NCI-H2081 treated with DMSO at 0.1 percent for 48 hours (cell line): ENCODE measurements at places on chromosomes 16 and 17.
A peak's percentile ranks its signal among the peaks of the same experiment; 100 is the strongest.

DNA sequence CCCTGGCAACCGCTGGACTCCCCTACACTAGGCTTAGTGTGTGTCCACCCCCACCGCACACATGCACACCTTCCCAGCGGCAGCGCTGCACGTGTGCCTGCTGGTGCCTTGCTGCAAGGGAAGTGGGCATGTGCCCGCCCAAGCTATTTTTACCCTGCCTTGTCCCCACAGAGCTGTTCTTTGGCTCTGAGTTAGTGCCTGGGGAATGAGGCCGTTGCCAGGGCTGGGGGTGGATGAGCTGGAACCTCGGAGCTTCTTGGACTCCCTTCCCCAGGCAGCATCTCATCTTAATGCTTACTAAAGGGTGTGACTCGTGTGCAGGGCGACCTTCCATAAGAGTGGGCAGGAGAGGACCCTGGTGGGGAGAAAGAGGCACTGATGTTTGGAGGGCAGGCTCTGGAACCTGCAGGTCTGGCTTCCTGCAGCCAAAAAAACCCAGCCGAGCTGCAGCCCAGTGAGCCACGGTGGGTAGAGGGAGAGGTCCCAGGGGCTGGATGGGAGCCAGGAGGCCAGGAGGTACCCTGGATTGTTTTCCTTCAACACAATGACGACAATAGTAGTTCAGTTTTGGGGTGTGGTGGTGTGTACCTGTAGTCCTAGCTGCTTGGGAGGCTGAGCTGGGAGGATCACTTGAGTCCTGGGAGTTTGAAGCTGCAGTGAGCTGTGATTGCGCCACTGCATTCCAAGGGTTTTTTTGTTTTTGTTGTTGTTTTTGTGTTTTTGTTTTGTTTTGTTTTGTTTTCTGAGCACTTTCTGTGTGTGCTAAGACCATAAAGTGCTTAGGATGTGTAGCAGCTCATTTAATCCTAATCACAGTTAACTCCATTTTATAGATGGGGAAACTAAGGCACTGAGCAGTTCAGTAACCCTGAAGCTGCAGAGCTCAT is 119.1 kb downstream of the RAB11FIP4 start:
- no peak for DNase-seq

DNA sequence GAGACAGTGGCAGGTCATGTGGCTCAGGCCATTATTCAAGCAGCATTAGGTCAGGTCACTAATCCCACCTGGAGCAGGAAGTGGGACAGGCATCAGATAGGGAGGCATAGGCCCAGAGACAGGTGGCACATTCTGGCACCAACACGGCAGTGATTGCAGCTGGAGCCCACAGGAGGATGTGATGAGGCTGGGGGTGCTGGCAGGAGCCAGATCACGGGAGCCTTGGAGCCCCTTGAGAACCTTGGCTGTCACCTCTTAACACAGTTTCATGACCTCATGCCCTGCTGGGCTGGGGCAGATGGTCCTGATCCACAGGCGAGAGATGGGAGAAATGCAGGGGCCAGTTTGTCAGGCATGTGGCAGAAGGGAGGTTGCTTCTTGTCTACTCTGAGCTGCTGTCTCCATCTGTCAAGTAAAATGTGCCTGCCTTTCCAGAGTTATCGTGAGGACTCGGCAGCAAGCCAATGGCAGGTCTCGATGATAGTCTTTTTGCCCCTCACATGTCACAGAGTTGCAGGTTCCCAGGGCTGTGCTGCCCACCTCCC is 109.6 kb downstream of the CLEC16A start:
- no peak for DNase-seq

GRCh38 chr17:30506481-30506880 is 29.3 kb downstream of the GOSR1 start:
- DNase-seq: no peak

GRCh38 chr16:89395150-89396142 is 94.9 kb downstream of the ANKRD11 start:
- DNase-seq: no peak

- no peak for DNase-seq
Observed at GRCh38 chr17:1201132-1201702, 21.4 kb upstream of the ABR start.

DNA sequence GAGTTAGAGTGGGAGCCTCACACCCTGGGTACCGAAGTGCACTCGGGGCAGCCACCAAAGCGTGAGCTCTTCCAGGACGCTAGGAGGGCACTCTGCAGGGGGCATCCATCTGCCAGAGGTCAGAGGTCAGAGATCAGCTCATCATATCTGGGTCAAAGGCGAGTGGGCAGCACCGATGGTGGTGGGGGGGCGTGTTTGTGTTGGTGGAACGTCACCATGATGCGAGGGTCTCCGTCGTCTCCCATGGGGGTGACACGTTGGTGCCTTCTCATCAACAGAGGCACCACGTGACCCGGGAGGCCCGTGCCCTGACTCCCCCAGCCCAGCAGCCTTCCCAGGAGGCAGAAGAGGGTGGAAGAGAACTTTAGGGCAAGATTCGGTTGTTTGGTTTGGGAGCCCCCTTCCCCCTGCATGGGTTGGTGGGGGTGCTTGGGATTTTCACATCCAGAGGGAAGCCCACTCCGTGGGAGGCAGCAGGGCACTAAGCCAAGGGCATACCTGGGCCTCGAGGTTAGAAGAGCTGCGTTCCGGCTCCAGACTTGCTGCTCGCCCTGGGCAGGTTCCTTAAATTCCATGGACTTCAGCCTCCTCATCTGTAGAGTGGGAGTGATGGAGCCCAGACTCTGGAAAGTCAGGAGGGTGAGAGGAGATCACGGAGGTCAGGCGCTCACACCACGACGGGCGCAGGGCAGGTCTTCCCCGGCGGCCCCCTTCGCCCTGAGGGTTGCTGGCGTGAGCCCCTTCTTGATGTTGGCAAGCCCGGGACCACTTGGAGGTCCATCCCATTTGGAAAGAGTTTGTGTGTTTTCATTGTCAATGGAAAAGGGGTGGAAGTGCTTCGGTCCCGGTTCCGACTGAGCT is 14.0 kb downstream of the CRISPLD2 start:
- DNase-seq: no peak

- no peak for DNase-seq
Observed at GRCh38 chr17:73391331-73392265, 79.8 kb upstream of the CDC42EP4 start.

DNA sequence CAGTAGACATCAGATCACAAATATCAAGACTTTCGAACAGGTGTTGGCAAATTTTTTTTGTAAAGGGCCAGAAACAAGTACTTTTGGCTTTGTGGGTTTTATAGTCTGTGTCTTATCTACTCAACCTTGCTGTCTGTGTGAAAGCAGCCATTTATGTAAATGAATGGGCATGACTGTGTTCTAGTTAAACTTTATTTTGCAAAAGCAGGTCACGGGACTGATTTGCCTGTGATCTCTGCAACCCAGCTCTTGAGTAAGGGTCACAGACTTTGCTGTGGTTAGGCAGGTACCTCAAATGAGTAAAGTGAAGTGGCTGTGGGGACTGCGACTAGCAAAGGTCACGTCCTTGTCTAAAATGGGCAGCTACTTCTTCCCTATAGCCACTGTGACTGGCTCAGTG is 136.5 kb downstream of the FTO start:
- no peak for DNase-seq

GRCh38 chr17:28497931-28498330 is 8.2 kb upstream of the FOXN1 start:
- no peak for DNase-seq

- DNase-seq: peak; percentile 37
Observed at GRCh38 chr16:28823873-28824716, 1.3 kb downstream of the ATXN2L start.

DNA sequence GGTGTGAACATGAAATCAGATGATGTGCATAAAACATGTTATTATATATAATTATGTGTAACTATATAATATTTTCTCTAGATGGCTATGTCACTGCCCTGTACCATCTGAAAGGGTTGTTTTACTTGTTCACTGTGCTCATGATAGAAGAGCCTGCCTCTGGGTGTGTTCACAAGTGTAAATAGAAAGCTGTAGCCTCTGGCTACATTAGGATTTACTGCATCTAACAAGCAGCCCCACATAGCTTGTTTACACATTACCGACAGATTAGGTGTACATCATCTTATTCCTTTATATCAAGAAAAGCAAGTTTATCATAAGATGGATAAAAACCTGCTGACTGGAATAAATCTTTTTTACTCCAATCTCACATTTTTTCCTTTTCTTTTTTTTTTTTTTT is 46.1 kb downstream of the CHD9 start:
- no peak for DNase-seq

- DNase-seq: no peak
Observed at GRCh38 chr17:29625037-29625750, 2.5 kb upstream of the CORO6 start.

- DNase-seq: no peak
Observed at GRCh38 chr17:4293572-4293971, 29.8 kb upstream of the ANKFY1 start.

- DNase-seq: no peak
Observed at GRCh38 chr16:86685076-86685475, 106.7 kb downstream of the FOXL1 start.

DNA sequence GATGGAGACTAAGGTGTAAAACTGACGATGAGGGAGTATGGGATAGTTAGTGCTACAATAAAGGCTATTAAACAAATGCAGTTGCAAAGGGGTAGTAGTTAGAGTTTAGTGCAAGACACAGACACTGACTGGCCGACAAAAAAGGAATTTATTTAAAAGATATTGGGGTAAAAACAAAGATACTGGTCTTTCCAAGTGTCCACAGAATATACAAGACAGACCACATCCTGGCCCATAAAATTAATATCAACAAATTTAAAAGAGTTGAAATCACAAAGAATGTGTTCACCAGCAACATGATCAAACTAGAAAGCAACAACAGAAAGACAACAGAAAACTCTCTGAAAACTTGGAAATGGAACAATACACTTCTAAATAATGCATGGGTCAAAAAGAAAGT is 54.7 kb downstream of the CFDP1 start:
- no peak for DNase-seq

DNA sequence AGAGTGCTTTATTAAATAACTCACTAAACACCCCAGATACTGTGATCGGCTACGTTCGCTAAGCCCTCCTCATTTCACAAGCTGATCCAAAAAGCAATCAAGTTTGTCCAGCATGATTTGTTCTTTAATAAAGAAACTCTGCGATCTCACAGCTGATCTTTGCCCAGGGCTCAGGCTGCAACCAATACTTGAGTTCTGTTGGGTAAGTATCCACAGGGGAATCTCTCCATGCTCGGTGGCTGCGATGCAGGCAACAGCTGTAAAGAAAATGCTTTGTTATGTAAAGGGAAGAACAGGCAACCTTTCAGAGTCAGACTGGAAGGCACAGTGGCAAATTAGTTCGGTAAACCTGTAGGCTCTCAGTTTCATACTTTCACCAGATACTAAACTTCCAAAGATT is 67.5 kb downstream of the SHISA6 start:
- DNase-seq: no peak

DNA sequence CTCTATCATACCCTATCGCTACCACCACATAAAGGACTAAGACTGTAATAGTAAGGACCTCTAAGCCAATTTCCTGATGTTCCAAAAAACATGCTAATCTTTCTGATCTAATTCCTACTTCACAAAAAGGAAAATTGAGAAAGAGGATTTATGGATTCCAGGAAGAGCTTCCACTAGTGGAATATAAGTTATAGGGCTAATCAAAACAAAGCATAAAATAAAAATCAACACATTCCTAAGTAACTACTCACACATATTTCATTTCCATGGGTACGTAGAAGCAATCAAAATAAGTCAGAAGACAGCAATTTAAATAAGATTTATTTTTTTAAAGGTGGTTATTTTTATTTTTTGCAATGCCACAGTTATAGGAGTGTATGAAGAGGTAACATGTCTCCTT is 12.4 kb downstream of the CCDC43 start:
- DNase-seq: no peak

DNA sequence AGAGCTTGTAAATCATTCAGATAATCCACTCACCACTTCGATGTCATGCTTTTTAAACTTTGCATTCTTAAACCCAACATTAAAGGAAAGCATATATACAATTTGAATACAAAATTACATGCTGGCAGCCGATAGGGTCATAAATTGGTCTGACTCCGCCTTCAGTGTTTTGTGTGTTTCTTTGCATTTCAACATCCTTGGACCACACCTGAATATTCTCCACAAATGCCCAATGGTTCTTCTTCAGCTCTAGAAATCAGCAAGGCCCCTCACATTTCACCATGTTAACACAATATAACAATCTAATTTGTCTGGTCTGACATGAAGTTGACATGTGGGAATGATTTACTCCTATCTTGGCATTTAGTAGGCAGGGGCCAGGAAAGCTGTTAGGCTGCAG is 17.1 kb downstream of the SETD6 start:
- no peak for DNase-seq

DNA sequence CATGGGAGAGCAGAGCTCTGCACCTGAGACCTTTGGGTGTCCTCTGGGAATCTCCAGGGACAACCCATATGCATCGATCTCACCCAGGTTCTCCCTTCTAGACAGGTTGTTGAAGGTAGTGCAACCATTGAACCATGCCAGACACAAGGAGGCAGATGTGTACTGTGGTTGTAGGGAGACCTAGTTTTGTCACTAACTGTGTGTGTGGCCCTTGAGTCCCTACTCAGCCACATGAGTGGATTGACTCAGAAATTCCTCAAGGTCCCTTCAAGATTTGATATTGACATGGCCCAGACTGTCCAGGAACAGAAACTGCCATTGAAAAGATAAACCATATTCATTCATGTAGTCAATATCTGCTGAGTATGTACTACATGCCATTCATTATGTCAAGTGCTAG is 396.4 kb upstream of the CCL2 start:
- no peak for DNase-seq

DNA sequence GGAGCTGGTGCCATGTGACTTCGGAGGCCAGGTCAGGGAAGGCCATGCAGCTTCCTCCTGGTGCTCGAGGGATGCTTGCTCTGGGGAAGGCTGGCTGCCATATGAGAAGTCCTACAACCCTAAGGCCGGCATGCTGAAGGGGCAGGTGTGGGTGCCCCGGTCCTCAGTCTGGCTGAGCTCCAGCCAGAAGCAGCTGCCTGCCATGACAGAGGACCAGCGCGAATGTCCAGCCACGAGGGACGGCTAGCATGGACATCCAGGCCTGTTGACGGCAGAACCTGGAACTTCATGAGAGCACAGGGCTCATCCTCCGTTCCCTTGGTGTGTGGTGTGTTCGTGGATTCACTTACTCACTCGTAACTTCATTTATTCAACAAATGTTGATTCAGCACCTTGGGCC is 140.6 kb downstream of the IRF8 start:
- DNase-seq: no peak

DNA sequence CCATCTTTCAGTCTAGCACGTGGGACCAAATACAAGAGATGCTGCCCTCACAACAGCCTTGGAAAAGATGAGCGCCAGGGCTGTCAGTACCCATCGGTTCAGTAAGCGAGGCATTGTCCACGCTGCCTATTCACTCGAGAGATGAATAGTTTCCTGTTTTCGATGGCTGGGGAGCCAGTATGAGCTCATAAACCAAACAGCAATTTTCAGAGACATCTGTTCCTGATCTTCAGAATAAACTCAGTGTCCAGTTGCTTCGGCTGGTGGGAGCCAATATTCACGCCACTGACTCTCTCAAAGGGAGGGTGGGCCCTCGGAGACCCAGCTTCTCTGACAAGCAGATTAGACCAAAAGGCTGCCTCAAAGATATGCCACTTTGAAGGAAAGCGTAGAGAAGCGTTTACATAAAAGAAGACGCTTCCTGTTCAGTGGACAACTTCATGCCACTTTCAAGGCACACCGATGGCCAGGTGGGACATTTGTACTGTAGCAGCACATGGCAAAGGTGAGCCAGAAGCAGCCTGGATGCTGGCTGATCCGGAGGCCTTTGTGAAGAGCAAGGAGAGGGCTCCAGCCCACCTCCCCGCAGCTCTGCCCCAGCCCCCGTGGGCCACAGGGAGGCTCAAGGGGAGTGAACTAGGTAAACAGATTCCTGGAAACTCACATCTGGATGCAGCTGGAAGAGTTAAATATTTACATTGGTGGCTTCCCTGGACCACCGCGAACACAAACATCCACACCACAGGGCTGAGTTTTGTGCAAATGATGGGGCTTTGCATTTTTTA is 6.0 kb downstream of the TIMM22 start:
- no peak for DNase-seq
